Activated CD4-positive, alpha-beta memory T cell treated with anti-CD3 and anti-CD28 coated beads, Interleukin-2, amount 10 ng/mL, durations not matched to agents 7 days and 5 days (primary cell): ENCODE measurements at places on chromosomes 7 and 10. TPM values are rescaled to one million over a fixed set of nuclear protein-coding genes. Genes with fewer than 3 reads are reported as not detected.

- H3K4me1 ChIP-seq: peaks cover 15% of the 10 kb centered on the region
- peaks cover 9% of the 10 kb centered on the region for H3K27me3 ChIP-seq
- H3K4me3 ChIP-seq: no peak overlapping the region
- H3K36me3 ChIP-seq: no peaks in the 10 kb centered on the region
Observed at GRCh38 chr10:11517150-11517549, 94.3 kb downstream of the USP6NL start.

DNA sequence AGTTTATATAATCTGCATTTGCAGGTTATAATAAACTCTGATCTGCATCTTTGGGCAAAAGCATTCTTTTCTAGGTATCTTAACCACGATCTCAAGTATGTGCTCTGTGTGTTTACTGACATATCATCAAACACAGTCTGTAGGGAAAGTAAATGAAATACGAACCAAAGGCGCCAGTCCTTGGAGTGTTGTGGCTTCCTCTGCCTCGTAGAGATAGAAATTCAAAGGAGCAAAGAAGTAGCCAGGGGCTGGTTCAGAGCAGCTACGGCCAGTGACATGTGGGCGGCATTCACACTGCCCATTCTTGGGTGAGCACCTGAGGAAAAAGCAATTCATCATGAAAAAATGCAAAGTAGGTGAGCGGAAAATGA, 38.7 kb downstream of the LAMB4 start:
- DNase-seq: no peak
- no peaks in the 10 kb centered on the region for H3K4me1 ChIP-seq
- peaks cover 8% of the 10 kb centered on the region for H3K27me3 ChIP-seq
- no peaks in the 10 kb centered on the region for H3K36me3 ChIP-seq
- no peak overlapping the region for H3K4me3 ChIP-seq

DNA sequence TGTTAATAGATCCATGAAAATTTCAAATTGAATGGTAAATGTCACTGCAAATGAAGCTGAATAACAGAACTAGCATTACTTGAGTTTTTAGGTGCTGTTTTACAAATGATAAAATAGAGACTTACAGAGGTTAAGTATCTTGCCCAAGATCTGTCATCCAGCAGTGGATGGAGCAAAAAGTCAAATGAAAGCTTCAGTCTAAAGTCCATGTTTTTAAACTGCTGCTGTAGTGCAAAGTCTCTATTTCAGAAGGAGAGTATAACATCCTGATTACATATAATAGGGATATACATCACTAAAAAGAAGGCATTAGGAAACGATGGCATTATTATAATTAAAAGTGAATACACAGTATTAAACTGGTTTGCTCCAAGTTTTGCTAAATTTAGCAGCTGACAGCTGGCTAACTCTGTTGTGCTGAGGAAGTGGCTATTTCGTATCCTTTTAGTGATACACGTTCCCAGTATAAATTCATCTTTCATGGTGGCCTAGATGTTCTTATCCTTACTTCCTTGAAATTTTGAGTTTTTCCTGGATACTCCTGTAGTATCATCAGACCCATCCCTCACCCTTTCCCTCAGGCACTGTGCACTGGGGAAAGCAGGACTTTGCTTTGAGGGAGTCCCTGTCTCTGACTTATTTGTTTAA, 603.2 kb downstream of the MAGI2 start:
- DNase-seq: no peak
- H3K36me3 ChIP-seq: no peaks in the 10 kb centered on the region
- no peak overlapping the region for H3K27ac ChIP-seq
- H3K27me3 ChIP-seq: no peaks in the 10 kb centered on the region
- H3K4me3 ChIP-seq: no peak overlapping the region

- peak; percentile 34 for DNase-seq
- H3K36me3 ChIP-seq: peaks cover 60% of the 10 kb centered on the region
- peak overlapping the region; percentile 3 for H3K4me3 ChIP-seq
- H3K27ac ChIP-seq: peak overlapping the region; percentile 94
- peaks cover 43% of the 10 kb centered on the region for H3K4me1 ChIP-seq
Observed at GRCh38 chr7:106345421-106346166, 60.8 kb upstream of the NAMPT start.

GRCh38 chr7:103640031-103640779, 194.2 kb upstream of the SLC26A5 start:
- no peak overlapping the region for H3K27ac ChIP-seq
- H3K4me1 ChIP-seq: no peaks in the 10 kb centered on the region

DNA sequence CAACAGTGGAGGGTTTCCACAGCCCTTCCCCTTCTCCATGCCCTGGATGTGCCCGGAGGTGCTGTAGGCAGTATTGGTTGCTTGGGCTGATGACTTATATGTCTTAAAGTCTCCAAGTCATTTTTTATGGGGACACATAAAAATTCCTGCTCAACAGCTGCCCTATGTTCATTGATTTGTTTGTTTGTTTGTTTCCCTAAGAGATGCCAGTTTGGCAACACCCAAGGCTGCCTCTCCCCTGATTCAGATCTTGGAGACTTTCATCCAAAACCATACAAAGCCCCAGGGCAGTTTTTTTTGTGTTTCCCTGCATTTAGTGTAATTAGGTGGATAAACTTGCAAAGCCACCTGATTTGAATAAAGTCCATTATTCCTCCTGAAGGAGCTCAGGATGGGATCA, 115.3 kb downstream of the PLPP4 start:
- H3K27ac ChIP-seq: no peak overlapping the region
- no peaks in the 10 kb centered on the region for H3K36me3 ChIP-seq
- H3K4me1 ChIP-seq: no peaks in the 10 kb centered on the region
- no peak overlapping the region for H3K4me3 ChIP-seq
- no peaks in the 10 kb centered on the region for H3K27me3 ChIP-seq
- DNase-seq: no peak

GRCh38 chr7:137080516-137081203, 212.2 kb downstream of the CHRM2 start:
- no peak overlapping the region for H3K27ac ChIP-seq
- no peaks in the 10 kb centered on the region for H3K36me3 ChIP-seq
- H3K27me3 ChIP-seq: no peaks in the 10 kb centered on the region
- no peaks in the 10 kb centered on the region for H3K4me1 ChIP-seq
- no peak overlapping the region for H3K4me3 ChIP-seq

DNA sequence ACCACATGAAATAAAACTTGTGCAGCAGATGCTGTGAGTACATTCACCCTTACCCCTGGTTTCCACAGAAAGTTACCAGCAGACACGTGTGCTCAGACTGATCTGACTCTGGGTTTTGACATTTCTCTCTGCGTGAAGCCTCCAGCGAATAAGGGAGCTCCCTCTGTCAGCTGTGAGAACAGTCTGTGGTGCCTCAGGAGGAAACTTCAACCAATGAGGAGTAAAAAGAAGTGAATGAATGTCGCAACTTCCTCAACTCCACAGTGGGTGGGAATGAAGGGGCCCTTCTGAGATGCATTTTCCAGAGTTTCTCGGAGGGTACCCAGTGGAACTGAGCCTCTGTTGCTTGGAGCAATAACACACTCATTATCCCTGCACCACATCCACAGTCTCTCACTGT, 743.4 kb downstream of the TNS3 start:
- no peak overlapping the region for H3K4me3 ChIP-seq
- H3K27me3 ChIP-seq: no peaks in the 10 kb centered on the region
- no peaks in the 10 kb centered on the region for H3K4me1 ChIP-seq
- H3K27ac ChIP-seq: no peak overlapping the region
- no peaks in the 10 kb centered on the region for H3K36me3 ChIP-seq

- peaks cover 5% of the 10 kb centered on the region for H3K36me3 ChIP-seq
- H3K27ac ChIP-seq: peak overlapping the region; percentile 74
Observed at GRCh38 chr10:95785317-95785716, 29.4 kb downstream of the ENTPD1 start.

Gene CLIP2
- total RNA-seq: 1.6 TPM

Gene NAT16
- total RNA-seq: not detected

Gene SFMBT2
- total RNA-seq: 25.8 TPM

Gene PSMC2
- total RNA-seq: 149 TPM
